ENCODE measurements at places on chromosomes 3 and 15.

- no peak for DNase-seq
Observed at GRCh38 chr15:92569778-92570177, 85.8 kb downstream of the FAM174B start.

DNA sequence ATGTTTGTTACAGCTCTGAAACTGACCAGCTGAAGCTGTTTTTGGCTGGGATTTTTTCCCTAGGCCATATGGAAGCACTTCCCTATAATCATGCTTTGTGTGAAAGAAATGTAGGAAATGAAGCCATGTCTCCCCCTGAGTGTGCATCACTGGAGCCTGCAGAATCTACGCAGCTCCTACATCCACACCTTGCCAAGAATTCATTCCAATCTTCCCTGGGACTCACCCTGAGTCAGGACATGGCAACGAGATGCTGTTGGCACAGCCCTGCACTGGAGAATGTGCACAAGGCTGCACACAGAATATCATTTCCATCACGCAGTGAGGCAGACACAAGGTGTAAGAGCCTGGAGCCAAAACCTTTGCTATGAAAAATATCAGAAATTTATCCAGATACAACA, 189.5 kb downstream of the ADAMTSL3 start:
- DNase-seq: peak; percentile 95

DNA sequence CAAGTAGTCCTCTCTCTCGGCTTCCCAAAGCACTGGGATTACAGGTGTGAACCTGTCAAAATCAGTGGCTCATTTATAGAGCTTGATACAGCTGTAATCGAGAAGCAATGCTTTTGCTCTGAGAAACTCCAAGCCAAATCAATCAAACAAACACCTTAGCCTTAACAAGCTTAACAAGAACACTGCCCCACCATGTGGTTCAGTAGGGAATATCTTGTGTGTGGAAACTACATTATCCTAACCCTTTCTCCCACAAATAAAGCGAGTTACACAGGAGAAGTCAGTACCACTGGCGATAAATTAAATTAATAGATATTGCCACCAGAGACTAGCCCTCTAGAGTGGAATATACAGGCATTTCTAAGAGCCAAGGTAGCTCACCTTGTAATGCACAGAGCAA, 13.9 kb downstream of the CDAN1 start:
- DNase-seq: no peak

- no peak for DNase-seq
Observed at GRCh38 chr3:73341272-73341935, 279.9 kb downstream of the EBLN2 start.

GRCh38 chr3:61559136-61559731, 2.1 kb upstream of the PTPRG start:
- peak; percentile 46 for DNase-seq

- DNase-seq: no peak
Observed at GRCh38 chr3:48478626-48479555, 25.1 kb downstream of the SHISA5 start.

GRCh38 chr15:52408823-52409222, 113.2 kb upstream of the MYO5C start:
- peak; percentile 10 for DNase-seq

GRCh38 chr3:99532246-99532645, 106.1 kb upstream of the COL8A1 start:
- DNase-seq: peak; percentile 88

GRCh38 chr15:70523616-70524015, 239.7 kb downstream of the UACA start:
- DNase-seq: no peak

DNA sequence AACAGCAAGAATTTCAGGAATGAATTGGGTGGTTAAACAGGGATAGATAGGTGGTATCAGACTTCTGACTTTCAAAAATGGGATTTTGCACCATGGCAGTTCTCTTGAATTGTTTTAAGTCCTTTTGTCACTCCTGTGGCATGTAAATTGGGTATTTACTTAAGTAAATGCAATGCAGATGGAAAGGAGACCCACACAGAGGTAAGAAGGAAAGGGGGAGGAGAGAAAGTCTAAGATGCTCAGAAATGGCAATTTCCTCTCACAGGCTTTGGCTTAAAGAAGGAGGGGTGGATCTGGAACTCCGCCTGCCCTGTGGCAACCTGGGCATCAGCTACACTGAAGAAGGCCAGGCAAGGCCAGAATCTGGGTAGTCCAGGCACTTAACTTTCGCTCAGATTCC, 197.1 kb upstream of the UBE2E1 start:
- no peak for DNase-seq

DNA sequence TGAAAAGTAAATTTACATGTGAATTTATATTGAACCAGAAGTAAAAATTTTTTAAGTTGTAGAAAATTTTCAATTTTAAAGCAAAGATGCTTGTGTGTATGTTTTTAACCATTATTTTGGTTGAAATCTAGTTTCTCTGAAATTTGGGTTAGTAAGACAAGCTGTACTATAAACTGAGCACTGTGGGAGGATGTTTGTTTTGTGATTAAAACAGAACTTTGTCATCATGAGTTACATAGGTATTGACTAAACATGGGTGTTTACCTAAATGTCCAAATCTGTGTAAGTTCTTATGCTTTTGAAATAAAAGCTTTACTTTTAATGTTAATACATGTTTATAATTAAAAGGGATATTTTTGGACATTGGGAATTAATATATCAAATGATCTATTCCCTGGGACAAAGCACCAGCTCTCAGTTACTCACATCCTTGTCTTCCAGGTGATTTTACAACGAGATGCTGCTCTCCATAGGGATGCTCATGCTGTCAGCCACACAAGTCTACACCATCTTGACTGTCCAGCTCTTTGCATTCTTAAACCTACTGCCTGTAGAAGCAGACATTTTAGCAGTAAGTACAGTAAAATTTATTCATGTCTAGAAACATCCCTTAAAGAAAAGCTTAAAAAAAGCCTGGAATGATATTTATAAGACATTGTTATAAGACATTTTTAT, 32.7 kb downstream of the RNF13 start:
- DNase-seq: peak; percentile 56

GRCh38 chr3:72543246-72543645, 305.0 kb downstream of the SHQ1 start:
- no peak for DNase-seq

DNA sequence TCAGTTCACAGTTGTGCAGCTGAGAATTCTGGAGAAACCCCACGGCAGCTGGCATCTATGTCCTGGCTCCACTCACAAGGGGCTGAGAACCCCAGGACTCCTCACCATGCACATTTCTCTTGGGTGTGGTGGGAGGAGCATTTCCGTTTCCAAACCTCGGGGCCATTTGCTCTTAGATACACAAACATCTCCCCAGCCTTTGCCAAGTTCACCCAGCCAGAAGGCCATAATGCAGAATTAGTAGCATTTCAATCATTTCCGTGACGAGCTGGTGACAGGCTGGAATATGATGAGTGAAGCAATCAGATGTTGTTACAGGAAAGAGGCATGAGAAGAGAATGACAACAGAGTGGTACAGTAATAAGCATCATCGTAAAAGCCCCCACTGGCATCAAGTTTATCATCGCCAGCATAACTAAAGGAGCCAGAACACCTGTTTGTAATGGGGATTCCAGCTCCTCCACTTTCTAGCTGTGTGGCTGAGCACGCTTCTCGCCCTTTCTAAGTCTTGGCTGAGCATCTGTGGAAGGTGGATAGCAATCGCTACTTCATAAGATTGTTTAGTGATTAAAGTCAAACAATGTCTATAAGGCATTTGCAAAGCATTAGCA, 82.0 kb downstream of the LIPC start:
- no peak for DNase-seq

GRCh38 chr15:38508647-38509046, 54.7 kb downstream of the FAM98B start:
- DNase-seq: no peak

GRCh38 chr15:45481135-45481534, 41.4 kb downstream of the SLC30A4 start:
- no peak for DNase-seq

GRCh38 chr15:93070132-93070531, 18.9 kb downstream of the RGMA start:
- DNase-seq: no peak

DNA sequence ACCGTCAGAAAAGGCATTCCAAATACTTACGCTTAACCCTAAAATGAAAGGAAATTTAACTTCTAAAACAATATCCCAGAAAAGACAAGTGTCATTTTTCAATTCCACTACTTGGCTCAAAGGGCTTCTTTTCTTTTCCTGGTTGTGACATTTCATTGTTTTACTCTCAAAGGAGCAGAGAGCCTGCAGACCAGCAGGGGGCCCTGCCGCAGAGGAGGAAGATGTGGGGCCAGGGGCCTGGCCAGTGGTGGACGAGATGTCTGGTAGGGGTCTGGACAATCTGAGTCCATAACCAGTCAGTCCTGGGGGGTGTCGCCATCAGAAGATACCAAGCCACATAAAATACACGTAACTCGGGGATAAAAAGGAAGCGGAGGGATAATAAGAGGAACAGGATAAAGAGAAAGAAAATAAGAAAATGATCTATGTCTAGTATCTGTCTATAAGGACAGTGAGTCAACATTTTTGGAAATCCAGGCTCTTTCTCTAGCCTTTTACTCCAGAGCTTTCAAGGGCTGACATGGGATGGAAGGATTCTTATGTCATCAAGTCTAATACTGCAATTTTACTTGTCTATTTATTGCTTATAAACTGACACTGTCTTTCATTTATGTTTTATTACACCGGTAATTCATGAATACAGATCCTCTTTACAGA, 54.2 kb upstream of the ARHGEF3 start:
- DNase-seq: peak; percentile 44

DNA sequence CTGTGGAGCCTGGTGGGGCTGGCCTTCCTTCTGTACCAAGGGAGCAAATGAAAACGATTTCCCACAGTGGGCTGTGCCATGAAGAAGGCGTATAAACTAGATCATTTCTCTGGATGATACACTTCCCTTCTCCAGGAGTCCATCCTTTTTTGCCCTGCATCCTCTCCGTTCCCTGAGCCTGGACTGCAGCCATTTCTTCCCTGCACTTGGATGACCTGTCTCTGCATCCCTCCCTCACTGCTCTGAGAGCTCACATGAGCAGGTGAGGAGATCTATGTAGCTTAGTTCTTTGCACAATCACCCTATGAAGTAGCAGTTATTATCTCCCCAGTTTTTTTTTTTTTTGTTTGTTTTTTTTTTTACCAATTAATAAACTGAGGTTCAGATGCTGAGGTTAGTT, 46.7 kb downstream of the IQSEC1 start:
- no peak for DNase-seq

- no peak for DNase-seq
Observed at GRCh38 chr3:31493149-31493548, 39.6 kb upstream of the STT3B start.

- no peak for DNase-seq
Observed at GRCh38 chr3:171065732-171066131, 39.2 kb upstream of the SLC2A2 start.

DNA sequence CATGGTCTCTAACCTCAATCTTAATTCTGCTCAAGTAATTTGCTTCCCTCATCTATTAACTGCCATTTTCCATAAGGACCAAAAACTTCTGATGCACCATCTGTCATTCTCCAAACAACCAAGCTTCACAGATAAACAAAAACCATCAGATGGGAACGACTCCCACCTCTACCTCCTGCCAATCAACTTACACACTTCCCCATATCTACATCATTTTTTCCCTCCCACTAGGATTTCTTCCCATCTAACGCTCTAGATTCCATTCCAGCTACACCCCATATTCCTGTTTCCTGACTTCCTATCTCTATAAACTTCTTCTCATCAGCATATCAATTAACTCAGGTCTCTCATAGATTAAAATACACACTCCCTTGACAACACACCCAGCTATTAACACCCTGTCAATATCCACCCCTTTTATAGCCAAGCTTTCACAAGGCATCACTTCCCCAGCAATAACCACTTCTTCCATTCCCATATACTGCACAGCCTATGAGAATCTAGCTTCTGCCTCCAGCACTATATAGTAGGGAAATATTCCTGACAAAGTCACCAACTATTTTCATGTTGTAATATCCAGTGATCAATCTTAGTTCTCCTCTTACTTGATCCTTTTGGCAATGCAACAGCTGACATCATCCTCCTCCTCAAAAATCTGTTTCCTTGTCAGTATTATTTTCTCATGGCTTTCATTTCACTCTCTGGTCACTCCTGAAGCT, 39.2 kb downstream of the SNX4 start:
- peak; percentile 55 for DNase-seq

DNA sequence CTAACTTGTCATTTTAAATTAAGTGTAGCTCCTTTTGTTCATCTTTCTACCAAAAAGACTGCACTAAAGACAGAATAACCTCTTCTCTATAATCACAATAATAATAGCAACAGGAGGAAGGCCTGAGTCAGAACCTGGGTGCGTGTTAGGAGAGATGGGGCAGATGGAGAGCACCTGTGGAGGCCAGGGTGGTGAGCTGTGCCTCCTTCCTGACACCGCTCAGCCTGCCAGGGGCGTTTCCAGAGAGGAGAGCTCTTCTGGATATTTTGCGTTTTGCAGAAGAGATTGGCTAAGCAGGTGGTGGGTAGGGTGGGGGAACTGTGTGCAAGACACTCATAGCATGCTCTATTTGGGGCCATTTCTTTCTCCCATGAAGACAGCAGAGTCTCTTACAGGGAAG, 83.5 kb downstream of the MEGF11 start:
- DNase-seq: no peak

DNA sequence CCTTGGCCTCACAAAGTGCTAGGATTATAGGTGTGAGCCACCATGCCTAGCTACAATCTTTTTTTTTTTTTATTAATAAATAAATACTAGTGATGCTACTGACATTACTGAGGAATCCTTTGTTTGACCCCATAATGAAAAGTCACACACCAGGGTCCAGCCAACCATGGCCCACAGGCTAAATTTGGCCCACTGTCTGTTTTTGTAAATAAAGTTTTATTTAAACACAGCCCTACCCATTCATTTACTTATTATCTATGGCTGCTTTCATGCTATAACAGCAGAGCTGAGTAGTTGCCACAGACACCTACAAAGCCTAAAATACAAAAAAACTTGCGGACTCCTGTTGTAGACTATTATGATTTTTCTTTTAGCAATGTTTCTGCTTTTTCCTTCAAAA, 7.4 kb downstream of the INTS14 start:
- DNase-seq: no peak

DNA sequence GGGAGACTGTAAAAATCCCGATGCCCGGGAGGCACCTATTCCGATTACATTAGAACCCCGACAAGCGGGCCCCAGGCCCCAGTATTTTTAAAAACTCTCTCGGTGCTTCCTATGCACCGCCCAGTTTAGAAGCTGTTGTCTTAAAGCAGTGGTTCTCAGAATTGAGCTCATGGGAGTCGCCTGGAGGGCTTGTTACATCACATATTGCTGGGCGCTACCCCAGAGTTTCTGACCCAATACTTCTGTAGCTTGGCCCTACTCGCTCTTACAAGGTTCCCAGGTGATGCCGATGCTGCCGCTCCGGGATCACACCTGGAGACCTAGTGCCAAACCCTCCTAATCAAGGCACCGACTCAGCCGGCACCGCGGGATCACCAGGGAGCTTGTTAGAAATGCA, 35.2 kb downstream of the CPN2 start:
- DNase-seq: peak; percentile 67

- no peak for DNase-seq
Observed at GRCh38 chr3:140627756-140628155, 50.1 kb upstream of the TRIM42 start.

DNA sequence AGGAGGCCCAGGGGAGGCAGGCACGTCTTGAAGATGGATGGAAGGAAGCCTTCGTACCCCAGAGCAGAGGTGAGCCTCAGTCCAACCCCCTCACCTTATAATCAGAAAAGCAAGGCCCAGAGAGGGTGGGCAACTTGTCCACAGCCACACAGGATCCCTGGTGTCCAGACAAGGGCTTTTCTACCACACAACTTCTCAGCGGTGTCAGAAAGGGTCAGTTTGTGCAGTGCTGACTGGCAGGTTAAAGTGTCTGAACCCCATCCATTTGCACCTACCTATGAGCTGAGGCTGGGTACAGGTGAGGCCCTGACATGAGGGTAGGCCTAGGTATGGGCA, 8.6 kb downstream of the IGDCC3 start:
- DNase-seq: no peak

Data from cardiac fibroblast (primary cell).